ENCODE measurements at places on chromosomes 12 and 14.

- no peak for DNase-seq
These were observed 24.0 kb upstream of the MDM2 start for GRCh38 chr12:68784015-68784414.

DNA sequence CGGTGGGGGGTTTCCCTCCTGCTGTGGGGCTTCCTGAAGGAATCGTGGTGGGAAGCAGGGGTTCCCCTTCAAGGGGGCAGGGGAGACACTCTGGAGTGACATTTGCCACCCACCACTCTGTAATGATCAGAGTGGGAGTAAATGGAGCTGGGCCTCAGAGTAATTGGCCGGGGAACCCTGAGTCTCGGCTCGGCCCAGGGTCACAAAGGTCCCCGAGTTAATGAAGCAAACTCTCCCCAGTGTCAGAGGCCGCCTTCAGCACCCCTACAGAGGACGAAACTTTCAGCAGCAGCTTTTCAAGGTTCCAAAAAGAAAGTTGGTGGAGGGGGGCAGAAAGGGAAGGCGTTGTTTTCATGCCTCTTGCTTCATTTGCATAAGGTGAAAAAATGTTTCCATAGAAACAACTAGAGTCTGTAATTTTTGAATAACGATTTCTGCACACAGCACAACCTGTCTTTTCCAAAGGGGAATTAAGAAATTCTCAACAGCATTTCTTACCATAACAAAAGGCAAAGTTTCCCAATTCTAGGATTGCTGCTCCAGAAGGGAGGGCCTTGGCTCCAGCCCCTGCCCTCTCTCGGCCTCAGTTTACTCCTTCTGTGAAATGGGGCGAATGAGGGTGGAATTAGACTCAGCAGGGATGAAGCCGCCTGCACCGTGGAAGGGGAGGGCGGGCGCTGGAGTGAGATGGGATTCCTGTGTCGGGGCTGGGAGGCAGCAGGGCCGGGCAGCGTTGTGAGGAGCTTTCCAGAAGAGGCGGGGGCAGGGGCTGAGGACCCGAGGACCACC lies 67.0 kb upstream of the BEGAIN start:
- DNase-seq = no peak

DNA sequence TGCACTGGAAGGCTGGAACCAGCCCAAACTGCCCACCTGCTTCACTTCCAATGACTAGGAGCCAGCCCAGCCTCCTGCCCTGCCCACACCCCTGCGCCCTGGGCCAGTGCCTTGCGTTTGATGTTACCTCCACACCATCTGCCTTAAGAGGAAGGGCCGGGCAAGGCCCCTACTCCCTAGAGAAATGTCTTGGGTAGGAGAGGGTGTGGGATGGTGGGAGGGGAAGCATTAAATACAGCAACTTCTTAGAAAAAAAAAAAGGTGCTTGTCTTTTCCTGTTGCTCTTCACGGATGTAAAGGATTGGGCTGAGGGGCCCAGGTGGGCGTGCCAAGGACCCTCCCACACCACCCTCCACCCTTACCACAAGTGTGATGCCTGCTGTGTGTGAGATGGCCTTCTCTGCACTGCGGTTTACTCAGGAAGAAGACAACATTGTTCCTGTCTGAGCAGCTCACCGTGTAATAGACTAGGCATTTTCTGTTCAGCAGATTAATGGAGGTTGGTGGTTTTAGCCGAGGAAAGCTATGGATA lies 99.9 kb downstream of the NINJ2 start:
- DNase-seq = no peak

DNA sequence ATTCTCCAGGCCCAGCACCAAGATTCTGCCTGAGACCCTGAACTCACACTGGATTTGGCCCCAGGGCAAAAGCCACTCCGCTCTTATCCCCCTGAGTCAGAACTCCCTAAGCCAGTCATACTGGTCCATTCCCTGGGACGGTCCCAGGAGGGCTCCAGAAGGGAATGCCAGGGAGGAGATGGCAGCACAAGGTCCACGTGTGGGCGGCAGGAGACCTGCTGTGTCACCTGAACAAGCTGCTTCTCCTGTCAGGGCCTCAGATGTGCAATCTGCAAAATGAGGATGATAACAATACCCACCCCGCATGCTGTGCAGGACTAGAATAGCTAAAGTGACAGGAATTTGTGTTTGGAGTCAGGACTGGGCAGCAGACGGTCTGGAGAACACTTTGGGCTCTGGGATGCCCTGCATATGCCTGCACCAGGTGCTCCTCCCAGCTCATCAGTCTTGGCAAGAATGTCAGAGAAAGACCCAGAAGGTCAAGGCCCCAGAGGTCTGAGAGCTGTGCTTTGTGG lies 40.3 kb downstream of the CMKLR1 start:
- no peak for DNase-seq
